ENCODE measurements at places on chromosomes 12 and 14. TPM values are rescaled to one million over a fixed set of nuclear protein-coding genes. Genes with fewer than 3 reads are reported as not detected.

DNA sequence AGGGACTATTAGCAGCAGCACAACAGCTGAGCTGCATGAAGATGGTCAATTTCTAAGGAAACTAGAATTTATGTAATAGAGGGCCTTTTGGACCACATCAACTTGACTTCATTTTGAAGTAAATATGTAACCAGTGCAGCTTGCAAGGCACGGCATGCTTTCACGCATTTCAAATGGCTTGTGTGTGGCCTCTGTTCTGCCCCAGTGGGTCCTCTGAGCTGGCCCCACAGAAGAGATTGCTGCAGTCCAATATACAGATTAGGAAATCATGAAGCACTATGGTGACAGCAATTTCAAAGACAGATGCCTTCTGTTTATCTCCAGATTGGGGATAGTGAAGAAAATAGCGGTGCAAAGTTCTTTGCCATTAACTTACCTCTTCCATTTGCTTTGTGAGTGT, 101.4 kb downstream of the PDZRN4 start:
- no peak for DNase-seq

The TPPP2 gene
- 0.63 TPM for polyA plus RNA-seq

GRCh38 chr12:123229051-123229450, 3.9 kb downstream of the MPHOSPH9 start:
- no peak for DNase-seq

The ATP5MC2 gene
- polyA plus RNA-seq = 713 TPM

GRCh38 chr14:33710273-33710672, 240.6 kb downstream of the EGLN3 start:
- DNase-seq = no peak

The INSM2 gene
- polyA plus RNA-seq = not detected

The ANO2 gene
- not detected for polyA plus RNA-seq

DNA sequence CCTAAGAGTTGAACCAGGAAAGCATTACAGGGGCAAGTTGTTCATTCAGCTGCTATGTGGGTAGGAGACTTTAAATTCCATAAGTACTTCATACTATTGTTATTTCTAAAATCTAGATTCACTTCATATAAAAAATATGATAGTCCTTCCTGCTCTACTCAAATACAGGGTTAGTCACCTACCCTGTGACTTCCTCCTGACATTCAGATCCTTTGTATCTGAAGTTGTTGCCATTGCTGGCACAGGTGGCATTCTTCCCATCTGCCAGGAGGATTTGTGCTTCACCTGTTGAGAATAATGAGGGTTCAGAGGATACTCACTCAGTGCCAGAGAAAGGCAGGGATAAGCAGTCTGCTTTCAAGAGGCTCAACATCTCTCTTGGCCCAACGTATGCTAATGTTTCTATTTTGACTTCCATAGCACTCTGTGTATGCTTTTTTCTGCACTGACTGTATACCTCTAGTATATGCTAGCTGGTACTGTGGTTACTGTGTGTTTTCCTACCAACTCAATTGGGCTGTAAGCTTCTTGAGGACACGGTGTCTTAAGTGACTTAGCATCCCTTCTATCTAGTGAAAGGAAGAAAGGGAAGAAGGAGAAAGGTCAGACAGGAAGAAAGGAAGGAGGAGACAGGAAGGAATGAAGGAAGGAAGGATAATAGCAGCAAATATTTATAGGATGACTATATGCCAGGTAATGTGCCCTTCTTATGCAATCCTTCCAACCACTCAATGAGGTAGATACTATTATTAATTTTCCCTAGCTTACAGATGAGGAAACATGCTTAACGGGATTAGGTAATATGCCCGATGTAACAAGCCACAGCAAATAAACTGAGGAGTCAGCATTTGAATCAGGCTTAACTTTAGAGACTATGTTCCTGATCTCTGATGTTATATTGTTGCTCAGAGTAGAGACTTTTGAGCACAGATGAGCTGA, 38.5 kb upstream of the FGF6 start:
- no peak for DNase-seq

The LACRT gene
- not detected for polyA plus RNA-seq

DNA sequence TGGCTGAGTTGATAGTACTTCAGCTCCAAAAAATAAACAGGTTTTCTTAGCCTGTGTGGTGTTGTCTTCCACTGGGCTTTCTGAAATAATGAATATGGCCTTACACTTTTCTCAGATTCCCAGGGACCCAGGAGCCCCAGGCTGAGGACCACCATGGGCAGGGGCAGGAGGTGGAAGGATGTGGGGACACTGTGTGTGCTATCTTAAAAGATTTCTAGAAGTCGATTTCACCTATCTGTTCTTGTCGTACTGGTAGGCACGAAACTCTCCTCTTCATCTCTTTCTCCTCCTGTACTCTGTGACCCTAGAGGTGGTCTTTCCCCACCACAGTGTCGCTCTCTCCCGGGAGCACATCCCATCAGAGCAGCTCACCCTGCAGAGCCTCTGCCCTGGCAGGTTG, 107.7 kb upstream of the FKBP4 start:
- DNase-seq = no peak
